GM23248 (cell line): ENCODE measurements at places on chromosomes 13 and 19. TPM values are rescaled to one million over a fixed set of nuclear protein-coding genes. Genes with fewer than 3 reads are reported as not detected.

KIR2DL1 gene
- not detected in 2 replicates for total RNA-seq

DNA sequence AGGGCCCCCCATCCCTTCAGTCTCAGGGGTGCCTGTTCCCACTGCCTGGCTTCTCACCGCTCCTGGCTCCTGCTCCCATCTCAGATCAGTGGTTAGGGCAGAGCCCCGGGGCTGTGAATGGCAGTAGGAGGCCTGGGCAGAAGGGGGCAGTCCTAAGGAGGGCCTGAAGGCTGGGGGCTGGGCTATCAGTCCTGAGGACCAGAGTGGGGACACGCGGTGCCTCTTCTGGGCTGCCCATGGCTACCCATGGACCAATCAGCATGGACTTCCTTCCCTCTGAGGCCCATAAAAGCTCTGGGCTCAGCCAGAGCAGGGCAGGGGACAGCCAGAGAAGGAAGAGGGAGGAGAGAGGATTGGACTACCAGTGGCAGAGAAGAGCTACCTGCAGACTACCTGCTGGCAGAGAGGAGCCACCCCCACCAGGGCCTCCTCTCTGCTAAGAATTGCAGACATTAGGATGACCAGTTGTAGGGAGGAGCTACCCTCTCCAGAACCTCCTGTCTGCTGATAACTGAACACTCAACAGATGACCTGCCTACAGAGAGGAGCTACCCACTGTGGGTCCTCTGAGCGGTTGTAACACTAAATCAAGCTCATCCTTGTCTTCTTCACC is 12.1 kb upstream of the UBE2S start:
- no peak for DNase-seq

DHX34 gene
- 11.0 and 13.2 TPM in 2 replicates for total RNA-seq

PDX1 gene
- total RNA-seq = not detected in 2 replicates

GRCh38 chr19:49857061-49857837 is 6.3 kb downstream of the PTOV1 start:
- DNase-seq = no peak
